ENCODE measurements at places on chromosomes 3 and 15.

DNA sequence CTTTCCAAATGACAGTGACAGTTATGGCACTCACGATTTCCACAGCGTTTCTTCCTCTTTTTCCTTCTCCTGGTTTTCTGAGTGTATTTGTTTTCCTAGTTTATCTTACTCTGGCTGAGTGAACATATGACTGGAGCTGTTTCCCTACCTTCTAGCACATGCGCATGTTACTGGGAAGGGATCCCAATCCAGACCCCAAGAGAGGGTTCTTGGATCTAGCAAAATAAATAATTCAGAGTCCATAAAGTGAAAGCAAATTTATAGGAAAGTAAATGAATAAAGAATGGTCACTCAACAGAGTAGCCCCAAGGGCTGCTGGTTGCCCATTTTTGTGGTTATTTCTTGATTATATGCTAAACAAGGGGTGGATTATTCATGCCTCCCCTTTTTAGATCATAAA lies 23.8 kb downstream of the METTL6 start:
- H3K4me3 ChIP-seq: no peak overlapping the region
- DNase-seq: no peak
- no peak overlapping the region for H3K27ac ChIP-seq
- H3K4me1 ChIP-seq: peaks cover 5% of the 10 kb centered on the region
- no peaks in the 10 kb centered on the region for H3K27me3 ChIP-seq

GRCh38 chr3:181564222-181564621 lies 147.5 kb upstream of the SOX2 start:
- no peak for DNase-seq
- no peak overlapping the region for H3K4me3 ChIP-seq
- H3K27me3 ChIP-seq: no peaks in the 10 kb centered on the region

DNA sequence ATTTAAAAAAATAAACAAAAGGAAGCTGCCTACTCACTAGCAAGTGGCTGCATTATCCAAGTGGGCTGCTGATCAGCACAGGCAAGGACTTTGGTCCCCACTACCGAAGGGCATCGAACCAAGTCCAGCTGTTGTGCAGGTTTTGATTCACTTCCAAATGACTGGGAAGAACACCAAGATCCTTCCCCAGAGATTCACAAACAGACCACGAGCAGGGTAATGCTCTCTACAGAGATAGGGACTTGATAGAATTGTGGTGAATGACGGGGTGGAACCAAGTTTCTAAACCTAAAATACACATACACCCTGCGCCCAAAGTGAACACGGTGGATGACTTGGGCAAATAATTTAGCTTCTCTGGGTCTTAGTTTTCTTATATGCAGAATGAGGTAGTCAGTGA lies 203.7 kb upstream of the ICE2 start:
- H3K4me1 ChIP-seq: no peaks in the 10 kb centered on the region
- H3K4me3 ChIP-seq: no peak overlapping the region
- H3K27ac ChIP-seq: no peak overlapping the region
- no peak for DNase-seq
- no peaks in the 10 kb centered on the region for H3K36me3 ChIP-seq
- no peaks in the 10 kb centered on the region for H3K27me3 ChIP-seq

GRCh38 chr3:125511420-125512118 lies 8.4 kb downstream of the SNX4 start:
- H3K36me3 ChIP-seq: peaks cover 7% of the 10 kb centered on the region
- no peak for DNase-seq
- H3K27ac ChIP-seq: no peak overlapping the region
- no peaks in the 10 kb centered on the region for H3K4me1 ChIP-seq
- H3K27me3 ChIP-seq: no peaks in the 10 kb centered on the region
- H3K4me3 ChIP-seq: no peak overlapping the region

GRCh38 chr3:16828815-16829214 lies 55.9 kb upstream of the PLCL2 start:
- no peaks in the 10 kb centered on the region for H3K27me3 ChIP-seq
- H3K4me3 ChIP-seq: no peak overlapping the region
- H3K4me1 ChIP-seq: no peaks in the 10 kb centered on the region
- no peaks in the 10 kb centered on the region for H3K36me3 ChIP-seq
- no peak overlapping the region for H3K27ac ChIP-seq

DNA sequence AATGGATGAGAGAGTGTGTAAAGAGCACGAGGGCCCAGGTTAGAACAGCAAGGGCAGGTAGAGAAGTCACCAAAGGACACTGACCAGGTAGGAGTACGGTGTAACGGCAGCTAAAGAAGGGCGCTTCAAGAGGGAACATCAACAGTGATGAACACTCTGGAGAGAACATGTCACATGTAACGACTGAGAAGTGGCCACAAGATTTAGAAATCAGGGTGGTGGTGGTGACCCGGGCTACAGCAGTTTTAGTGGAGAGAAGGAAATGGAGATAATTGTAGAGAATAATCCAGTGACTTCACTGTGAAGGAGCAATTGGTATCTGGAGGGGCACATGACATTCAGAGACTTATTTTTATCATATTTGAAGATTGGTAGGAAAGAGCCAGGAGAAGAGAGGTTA lies 1.2 kb upstream of the C15orf40 start:
- peaks cover 10% of the 10 kb centered on the region for H3K36me3 ChIP-seq
- H3K27ac ChIP-seq: no peak overlapping the region
- no peak for DNase-seq
- H3K27me3 ChIP-seq: no peaks in the 10 kb centered on the region
- H3K4me1 ChIP-seq: peaks cover 9% of the 10 kb centered on the region

DNA sequence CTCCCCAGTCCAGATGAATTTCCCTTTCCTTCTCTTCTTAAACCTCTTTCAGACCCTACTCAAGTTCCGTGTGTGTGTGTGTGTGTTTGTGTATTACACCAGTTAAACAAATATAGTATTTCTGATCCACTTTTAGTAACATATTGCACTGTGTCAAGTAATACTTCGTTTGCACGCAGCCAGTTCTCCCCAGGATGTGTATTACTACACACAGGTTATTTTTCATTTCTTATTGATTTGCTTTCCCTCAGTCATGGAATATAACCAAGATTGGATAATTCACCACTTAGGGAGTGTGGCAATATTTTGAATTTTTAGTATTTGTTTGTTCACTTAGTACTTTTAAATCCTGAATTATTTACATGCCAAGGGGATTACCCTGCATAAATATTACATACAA lies 667.0 kb downstream of the NR2F2 start:
- no peak overlapping the region for H3K27ac ChIP-seq
- no peaks in the 10 kb centered on the region for H3K4me1 ChIP-seq
- no peak overlapping the region for H3K4me3 ChIP-seq

DNA sequence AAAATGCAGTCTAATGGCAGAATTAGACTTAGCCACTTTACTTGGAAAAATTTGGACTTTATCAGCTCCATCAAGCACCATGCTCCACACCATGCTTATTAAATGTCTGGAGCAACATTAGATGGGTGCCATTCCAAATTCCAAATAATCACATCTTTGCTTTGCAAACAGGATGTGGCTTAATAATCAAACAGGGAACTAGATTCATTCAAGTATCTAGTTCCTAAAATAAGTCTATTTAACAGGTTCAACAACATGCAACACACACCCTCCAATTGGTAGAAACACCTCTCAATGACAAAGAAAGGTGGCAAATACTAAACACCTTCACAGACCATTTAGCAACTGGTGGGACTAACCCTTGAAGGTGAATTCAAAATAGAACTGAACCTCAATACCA lies 3.5 kb downstream of the HEXA start:
- no peak overlapping the region for H3K27ac ChIP-seq
- H3K4me3 ChIP-seq: no peak overlapping the region
- no peaks in the 10 kb centered on the region for H3K27me3 ChIP-seq
- peaks cover 2% of the 10 kb centered on the region for H3K4me1 ChIP-seq

DNA sequence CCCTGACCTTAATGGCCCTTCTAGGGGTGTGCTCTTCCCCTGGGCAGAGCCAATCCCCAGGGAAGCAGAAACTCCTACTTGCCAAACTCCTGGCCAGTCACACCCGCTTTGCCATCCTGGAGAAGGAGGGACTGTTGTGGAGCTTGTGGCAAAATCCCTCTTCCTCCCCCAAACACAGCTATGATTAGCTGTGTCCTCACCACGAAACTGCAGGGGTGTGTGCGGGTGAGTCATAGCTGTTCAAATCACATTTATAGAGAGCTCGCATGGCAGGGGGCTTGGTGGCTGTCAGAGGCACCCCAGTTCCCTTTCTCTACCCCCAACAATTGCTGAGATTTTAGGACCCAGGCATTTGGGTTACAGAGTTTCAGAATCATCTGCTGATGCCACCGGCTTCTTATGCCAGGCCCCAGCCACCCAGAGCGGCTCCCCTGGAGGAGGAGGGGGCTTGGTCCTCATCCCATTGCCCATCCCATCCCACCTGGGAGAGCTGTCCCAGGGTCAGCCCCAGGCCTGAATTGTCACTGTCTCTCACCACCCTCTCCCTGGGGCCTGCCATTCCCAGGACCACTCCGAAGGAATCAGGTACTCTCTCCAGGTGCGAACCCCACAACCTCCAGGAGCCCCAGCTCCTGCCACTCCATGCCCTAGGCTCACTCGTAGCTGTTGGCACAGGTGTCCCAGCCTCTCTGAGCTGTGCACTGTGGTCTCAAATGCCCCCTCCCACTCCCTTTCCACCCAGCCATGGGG lies 28.8 kb upstream of the MAGEF1 start:
- H3K4me3 ChIP-seq: no peak overlapping the region
- H3K36me3 ChIP-seq: no peaks in the 10 kb centered on the region
- no peak overlapping the region for H3K27ac ChIP-seq
- DNase-seq: no peak
- H3K4me1 ChIP-seq: peaks cover 25% of the 10 kb centered on the region

DNA sequence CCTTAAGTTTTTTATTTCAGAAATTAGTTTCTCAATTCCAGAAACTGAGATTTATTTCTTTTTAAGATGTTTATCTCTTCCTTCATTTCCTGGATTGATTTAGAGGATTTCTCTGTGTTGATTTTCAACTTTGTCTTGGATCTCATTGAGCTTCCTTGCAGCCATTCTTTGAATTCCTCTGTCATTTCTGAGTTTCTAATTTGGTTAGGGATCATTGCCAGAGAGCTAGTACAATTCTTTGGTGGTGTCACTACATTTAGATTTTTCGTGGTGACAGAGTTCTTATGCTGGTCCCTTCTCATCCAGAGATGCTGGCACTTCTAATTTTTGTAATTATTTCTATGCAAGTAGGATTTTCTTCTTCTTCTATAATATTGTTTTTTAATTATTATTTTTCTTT lies 691.1 kb upstream of the NAALADL2 start:
- no peak overlapping the region for H3K4me3 ChIP-seq
- H3K27ac ChIP-seq: no peak overlapping the region
- H3K4me1 ChIP-seq: peaks cover 3% of the 10 kb centered on the region
- DNase-seq: no peak

DNA sequence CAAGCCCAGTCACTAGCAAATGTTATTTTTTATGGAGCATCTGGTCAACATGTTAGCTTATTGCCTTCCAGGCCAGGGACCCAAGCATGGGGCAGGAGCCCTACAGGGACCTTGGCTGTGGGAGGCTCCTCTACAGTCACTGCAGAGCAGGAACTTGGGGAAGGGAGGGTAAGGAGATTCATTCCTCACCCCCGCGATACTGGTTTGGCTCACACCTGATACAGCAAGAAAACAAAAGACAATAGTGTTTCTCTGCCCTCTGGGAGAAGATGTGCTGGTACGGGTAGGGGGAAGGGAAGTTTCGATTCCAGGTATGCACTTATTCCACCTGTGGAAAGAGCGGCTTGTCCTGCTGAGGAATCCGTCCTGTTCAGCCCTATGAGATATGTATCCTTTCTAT lies 77.6 kb downstream of the SLC12A8 start:
- H3K4me3 ChIP-seq: no peak overlapping the region
- peaks cover 12% of the 10 kb centered on the region for H3K4me1 ChIP-seq
- no peak overlapping the region for H3K27ac ChIP-seq

DNA sequence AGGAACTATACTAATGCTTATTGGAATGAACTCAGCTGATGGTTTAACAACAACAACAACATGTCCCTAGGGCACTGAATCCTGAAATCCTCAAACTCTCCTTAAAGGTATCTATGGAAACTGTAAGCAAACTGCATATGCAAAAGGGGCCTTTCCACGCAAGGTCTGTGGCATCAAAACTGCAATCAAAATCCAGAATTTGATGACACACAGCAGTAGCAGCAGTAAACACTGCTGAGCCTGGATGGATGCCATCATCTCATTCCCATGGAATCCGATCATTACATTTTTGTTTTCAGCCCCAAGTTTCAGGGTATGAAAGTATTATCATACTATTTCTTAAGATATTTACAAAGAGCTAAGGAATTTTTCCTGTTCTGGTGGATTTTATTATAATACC lies 399.7 kb downstream of the VPS13C start:
- DNase-seq: no peak
- no peak overlapping the region for H3K4me3 ChIP-seq
- H3K27ac ChIP-seq: no peak overlapping the region
- no peaks in the 10 kb centered on the region for H3K36me3 ChIP-seq
- no peaks in the 10 kb centered on the region for H3K4me1 ChIP-seq

GRCh38 chr3:50392101-50392715 lies 32.9 kb upstream of the TMEM115 start:
- H3K4me1 ChIP-seq: no peaks in the 10 kb centered on the region
- no peak overlapping the region for H3K4me3 ChIP-seq
- no peak overlapping the region for H3K27ac ChIP-seq
- no peaks in the 10 kb centered on the region for H3K36me3 ChIP-seq
- no peaks in the 10 kb centered on the region for H3K27me3 ChIP-seq

DNA sequence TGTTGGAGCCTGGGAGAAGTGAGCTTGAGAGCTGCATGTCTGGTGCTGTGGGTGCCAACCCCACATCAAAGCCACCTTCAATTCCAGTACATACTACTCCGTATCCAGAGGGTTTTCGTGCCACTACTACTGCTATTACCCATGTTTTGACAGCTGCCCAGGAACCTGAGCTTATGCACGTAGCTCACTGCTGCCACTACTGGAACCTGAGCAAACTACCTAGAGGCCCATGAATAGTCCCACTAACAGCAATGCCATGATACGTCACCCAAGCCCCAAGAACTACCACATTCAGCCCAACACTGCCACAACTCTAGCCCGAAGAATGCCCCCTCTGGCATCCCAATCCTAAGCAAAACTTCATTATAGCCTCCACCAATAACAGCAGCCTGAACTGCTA lies 215.2 kb upstream of the BCHE start:
- no peak for DNase-seq
- H3K36me3 ChIP-seq: no peaks in the 10 kb centered on the region
- H3K4me3 ChIP-seq: no peak overlapping the region
- H3K27ac ChIP-seq: no peak overlapping the region
- H3K27me3 ChIP-seq: no peaks in the 10 kb centered on the region

DNA sequence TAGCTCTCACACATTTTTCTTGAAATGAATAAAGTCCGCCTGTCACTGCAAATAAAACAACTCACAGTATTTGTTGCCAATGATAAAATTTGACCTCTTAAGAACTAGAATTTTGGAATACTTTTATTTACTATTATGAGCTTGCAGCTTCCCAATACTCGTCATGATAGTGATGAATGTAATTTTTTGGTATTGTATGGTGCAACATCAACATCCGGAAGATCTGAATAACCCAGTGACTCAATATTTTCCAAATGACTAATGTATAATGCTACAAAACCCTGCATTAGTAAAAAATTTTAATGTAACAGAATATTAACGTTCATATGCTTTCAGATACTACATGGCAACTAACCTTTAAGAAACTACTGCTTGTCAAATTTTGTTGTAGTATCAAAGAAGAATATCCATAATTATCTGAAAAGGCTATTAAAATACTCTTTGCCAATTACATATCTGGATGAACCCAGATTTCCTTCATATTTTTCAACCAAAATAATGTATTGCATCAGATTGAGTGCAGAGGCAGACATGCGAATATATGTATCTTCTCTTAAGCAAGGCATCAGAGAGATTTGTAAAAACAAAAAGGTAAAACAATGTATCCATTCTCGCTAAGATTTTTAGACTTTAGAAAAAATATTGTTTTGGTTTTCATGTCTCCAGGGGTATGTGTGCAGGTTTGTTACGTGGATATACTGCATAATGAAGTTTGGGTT lies 95.3 kb downstream of the IGF2BP2 start:
- H3K4me3 ChIP-seq: no peak overlapping the region
- no peaks in the 10 kb centered on the region for H3K36me3 ChIP-seq
- H3K27me3 ChIP-seq: no peaks in the 10 kb centered on the region
- peaks cover 23% of the 10 kb centered on the region for H3K4me1 ChIP-seq

Measured in trophoblast cell (in vitro differentiated cells and primary cell).